ENCODE measurements at places on chromosomes 3 and 15. TPM values are rescaled to one million over a fixed set of nuclear protein-coding genes. Genes with fewer than 3 reads are reported as not detected.
A peak's percentile ranks its signal among the peaks of the same experiment; 100 is the strongest.

DNA sequence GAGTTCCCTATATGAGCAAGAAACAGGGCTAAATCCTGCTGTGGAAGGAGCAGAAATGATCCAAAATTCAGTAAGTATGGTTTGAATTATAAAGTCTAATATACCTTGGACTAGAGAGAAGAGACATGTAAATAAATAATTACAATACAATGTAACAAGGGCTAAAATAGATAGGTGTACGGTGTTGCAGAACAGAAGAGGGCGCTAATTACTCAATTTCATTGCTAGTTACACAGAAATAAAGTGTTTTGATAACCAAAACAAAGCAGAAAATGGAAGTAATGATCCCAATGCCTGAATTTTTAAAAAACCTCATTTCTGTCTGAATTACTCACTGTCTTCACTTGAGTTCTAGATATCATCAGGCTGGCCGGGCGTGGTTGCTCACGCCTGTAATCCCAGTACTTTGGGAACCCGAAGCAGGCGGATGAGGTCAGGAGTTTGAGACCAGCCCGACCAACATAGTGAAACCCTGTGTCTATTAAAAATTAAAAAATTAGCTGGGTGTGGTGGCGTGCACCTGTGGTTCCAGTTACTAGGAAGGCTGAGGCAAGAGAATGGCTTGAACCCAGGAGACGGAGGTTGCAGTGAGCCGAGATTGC, 8.3 kb upstream of the PLCH1 start:
- H3K27ac ChIP-seq, result no peak overlapping the region
- peaks cover 3% of the 10 kb centered on the region for H3K27me3 ChIP-seq
- H3K4me1 ChIP-seq, result no peaks in the 10 kb centered on the region
- H3K36me3 ChIP-seq, result no peaks in the 10 kb centered on the region
- no peak for DNase-seq
- H3K4me3 ChIP-seq, result no peak overlapping the region

GRCh38 chr3:129702934-129703712, 96.6 kb upstream of the PLXND1 start:
- no peak overlapping the region for H3K4me3 ChIP-seq
- no peak overlapping the region for H3K27ac ChIP-seq
- DNase-seq, result no peak
- H3K4me1 ChIP-seq, result peaks cover 9% of the 10 kb centered on the region
- no peaks in the 10 kb centered on the region for H3K27me3 ChIP-seq
- H3K36me3 ChIP-seq, result no peaks in the 10 kb centered on the region

DNA sequence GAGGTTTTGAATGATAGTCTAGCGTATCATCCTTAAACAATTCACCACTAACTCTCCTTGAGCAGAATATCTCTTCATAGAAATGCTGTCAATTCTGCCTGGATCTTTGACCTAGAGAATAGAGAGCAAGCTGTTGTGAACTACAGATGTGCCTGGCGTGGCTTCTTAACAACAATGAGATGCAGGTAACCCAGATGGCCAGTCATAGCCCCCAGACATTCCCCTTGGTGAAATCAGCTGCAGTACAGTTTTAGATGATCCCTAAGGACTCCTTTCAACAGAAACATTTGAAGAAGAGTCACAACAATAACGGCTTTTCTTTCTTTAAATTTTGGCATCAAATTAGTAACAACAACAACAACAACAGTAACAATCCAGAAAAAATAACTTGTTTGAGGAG, 1041.3 kb downstream of the ROBO1 start:
- no peaks in the 10 kb centered on the region for H3K27me3 ChIP-seq
- H3K36me3 ChIP-seq, result no peaks in the 10 kb centered on the region
- no peak overlapping the region for H3K27ac ChIP-seq
- no peaks in the 10 kb centered on the region for H3K4me1 ChIP-seq

DNA sequence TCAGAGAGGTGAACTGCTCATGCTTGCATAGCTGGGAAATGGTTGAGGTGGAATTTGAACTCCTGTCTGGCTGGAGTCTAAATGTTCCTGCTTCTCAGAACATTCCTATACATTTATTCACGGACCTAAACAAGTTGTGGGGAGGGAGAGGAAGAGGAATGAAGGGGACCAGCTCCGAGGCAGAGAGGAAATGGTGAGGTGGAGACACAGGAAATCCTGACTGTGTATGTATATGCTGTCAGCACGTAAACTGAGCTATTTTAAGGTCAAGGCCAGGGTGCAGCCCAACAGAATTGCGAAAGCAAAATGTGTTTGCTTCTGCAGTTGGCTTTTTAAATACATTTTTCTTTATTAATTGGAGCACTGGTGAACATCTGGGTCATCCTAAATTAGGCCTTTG, 74.1 kb upstream of the POMGNT2 start:
- H3K27me3 ChIP-seq, result peaks cover 3% of the 10 kb centered on the region
- H3K36me3 ChIP-seq, result no peaks in the 10 kb centered on the region
- DNase-seq, result peak; percentile 23
- H3K4me3 ChIP-seq, result peak overlapping the region; percentile 52
- H3K27ac ChIP-seq, result peak overlapping the region; percentile 85

DNA sequence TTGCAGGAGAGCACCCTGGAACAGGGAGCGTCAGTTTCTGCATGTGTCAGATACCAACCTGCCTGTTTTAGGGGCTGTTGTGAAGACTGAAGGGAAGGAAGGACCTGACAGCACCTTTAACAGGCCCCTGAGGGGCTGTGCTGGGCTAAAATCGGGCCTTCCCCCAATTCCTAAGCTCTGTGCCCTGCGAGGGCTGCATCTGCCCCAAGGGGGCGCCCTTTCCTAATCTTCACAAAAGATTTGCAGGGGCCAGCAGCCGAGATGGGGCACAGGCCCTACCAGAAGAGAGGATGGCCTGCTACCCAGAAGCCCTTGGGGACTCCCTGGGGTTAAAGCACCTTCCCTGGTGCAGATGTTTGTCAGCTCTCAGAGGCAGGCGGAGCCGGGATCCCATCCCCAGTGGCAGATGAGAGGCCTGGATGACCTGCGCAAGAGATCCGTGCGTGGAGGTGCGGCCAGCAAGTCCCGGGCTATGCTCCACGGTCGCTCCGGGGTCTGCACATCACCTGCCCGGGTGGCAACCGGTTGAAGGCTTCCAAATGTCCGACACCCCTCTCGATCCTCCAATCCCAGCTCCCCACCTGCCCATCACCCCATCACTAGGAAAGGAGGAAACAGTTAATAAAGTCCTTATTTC, 53.6 kb downstream of the RHCG start:
- peaks cover 2% of the 10 kb centered on the region for H3K4me1 ChIP-seq
- H3K36me3 ChIP-seq, result no peaks in the 10 kb centered on the region
- peak; percentile 31 for DNase-seq
- peaks cover 5% of the 10 kb centered on the region for H3K27me3 ChIP-seq

GHSR gene
- not detected for total RNA-seq

CHRD gene
- 0.07 TPM for total RNA-seq

AGBL1 gene
- total RNA-seq, result 0.14 TPM
